Activated CD4-positive, alpha-beta T cell treated with anti-CD3 and anti-CD28 coated beads, Interleukin-2, amount 10 ng/mL, durations not matched to agents 24 days and 14 days (primary cell): ENCODE measurements at places on chromosomes 12 and 14. TPM values are rescaled to one million over a fixed set of nuclear protein-coding genes. Genes with fewer than 3 reads are reported as not detected.

The VDR gene
- total RNA-seq = 267 and 277 TPM in 2 replicates

DNA sequence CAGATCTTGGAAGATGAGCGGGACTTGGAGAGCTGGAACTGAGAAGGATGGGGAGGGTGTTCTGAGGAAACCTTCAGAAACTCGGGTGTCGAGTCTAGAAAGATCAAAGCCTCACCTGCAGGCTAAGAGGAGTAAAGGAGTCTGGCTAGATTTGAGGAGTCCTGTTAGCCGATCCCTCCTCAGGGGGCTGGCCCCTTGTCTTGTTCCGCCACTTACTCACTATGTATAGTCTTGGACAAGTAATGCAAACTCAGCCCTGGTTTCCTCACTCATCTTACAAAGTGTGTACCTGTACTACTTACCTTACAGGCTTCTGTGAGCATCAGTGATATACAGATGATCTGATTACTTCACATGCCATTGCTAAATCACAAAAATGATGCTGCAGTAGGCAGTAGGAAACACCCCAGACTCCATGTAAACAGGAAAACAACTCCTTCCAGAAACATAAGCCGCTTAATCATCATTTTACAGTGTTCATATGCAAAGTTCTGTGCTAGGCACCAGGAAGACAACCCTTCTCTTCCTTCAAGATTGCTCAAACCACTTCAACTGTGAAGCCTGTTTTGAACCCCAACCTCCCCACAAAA is 2.0 kb upstream of the SPTLC2 start:
- DNase-seq = no peak

- DNase-seq = no peak
These were observed 1205.3 kb downstream of the GALC start for GRCh38 chr14:86787717-86788116.

The C12orf60 gene
- 2.2 and 3.0 TPM in 2 replicates for total RNA-seq

The RILPL2 gene
- 17.2 TPM in 2 replicates for total RNA-seq

The ETFBKMT gene
- 0.52 and 0.84 TPM in 2 replicates for total RNA-seq

DNA sequence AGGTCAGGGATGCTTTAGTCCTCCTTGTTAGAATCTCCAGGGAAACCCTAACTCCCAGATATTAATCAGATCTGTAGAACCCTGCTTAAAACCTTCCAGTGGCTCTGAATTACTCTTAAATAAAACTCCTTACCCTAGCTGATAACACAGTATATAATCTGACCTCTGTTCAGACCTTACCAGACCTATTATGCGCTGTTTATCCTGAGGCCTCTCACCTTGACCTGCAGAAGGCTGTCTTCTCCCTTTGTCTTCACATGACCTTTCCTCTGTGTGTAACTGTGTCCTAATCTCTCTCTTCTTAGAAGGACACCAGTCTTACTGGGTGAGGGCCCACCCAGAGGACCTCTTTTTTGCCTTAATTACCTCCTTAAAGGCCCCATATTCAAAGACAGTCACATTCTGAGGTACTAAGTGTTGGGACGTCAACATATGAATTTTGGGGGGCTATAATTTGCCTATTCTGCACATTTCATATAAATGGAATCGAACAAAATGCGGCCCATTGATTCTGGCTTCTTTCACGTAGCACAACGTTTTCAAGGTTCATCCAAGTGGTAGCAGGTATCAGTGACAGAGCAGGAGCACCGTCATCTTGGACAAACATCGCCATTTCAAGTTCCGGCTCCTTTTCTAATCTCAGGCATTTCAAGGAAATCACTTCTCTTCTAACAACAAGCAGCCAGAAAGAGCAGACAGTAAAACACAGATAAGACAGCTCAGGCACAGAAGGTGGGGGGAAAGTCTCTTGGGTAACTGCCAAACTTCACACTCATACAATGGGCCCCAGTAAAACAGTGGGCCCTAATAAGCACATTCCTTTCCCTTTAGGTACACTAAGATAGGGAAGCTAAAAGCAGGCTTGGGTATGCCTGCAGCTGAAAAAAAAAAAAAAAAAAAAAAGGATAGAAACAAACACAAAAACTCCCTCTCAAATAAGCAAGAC is 200.2 kb upstream of the NUDT4 start:
- DNase-seq = no peak

DNA sequence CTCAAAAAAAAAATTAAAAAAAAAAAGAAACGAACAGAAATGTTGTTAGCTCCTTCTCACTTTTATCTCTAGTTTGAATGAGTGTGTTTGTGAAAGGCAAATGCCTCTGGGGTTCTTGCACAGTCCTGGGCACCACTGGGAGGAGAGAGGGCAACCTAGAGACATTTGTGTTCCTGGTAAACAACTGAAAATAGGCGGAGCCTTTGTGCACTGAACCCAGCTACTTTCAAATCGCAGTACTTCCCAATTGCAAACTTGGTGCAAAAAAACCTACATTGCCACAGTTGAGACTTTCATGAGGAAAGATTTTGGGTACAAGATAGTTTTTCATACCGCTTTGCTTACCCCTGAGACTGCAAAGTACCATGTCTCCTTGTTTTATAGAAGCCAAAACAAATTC is 430.0 kb downstream of the ZFP36L1 start:
- no peak for DNase-seq

DNA sequence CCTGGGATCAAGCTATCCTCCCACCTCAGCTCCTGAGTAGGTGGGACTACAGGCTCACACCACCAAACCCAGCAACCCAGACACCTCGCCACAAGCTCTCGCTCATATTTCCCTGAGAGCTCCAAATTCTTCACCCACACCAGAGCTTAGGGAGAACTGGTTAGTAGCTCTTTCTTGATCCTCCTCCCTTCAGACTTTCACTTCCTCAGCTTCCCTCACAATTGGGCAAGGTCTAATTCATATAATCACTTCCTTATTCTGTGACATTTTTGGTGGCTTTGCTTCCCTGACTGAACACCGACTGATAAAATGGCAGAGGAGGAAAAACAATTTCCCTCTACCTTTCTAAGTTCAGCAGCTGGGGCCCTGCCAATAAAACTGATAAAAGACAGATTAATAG is 88.5 kb downstream of the GXYLT1 start:
- no peak for DNase-seq

The TAS2R46 gene
- 1.3 and 2.2 TPM in 2 replicates for total RNA-seq
